HuH-7.5 (cell line): ENCODE measurements at places on chromosomes 12 and 14.

GRCh38 chr14:75366963-75367362, 60.9 kb upstream of the JDP2 start:
- no peak for DNase-seq

- DNase-seq, result no peak
Measured at GRCh38 chr12:9951026-9951675, 19.0 kb upstream of the CLEC2A start.

DNA sequence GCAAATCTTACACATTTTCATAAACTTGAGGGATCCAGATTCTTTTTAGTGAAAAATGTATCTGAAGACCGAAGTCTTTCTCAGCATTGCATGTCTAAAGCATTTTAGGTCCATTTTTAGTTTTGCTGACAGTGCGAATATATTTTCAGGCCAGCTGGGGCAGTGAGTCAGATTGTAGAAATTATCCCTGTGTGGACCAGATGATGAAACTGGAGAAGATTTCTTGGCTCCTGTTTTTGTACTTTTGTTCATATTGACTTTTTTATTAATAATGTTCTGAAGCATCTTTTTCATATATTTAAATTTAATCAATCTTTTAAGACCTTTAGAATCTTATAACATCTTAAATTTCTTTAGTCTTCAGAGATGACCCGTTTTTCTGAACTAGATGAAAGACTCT, 173.1 kb downstream of the FLRT2 start:
- no peak for DNase-seq

DNA sequence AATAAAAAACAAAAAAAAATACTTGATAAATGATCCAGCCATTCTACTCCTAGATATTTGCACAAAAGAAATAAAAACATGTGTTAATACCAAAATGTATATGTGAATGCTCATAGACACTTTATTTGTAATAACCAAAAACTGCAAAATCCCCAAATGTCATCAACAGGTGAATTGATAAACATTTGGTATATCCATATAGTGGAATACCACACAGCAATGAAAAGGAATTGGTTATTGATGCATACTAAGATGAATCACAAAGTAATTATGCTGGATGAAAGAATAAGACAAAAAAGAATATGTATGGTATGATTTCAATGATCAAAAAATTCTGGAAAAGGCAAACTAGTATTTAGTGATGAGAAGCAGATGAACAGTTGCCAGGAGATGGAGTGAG, 124.7 kb upstream of the VASH1 start:
- DNase-seq, result no peak

DNA sequence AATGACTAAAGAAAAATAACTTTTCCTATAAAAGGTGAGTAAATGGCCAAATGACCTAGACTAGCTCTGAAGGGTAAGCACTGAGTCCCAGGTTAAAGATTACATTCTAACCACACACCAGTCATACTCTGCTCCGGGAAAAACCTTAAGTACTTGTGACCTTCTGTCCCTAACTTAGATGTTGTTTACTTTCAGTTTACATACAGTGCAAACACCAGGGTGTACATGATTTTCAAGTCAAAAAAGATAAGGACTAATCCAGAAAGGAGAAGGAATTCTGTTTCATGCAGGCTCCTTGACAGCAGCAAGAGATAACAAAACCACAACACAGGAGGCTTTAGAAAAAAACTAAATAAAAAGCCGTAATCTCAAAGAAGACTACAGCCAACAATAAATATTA, 174.2 kb downstream of the PPM1H start:
- DNase-seq, result peak; percentile 47

- peak; percentile 47 for DNase-seq
Measured at GRCh38 chr12:93571365-93571924, 1.0 kb upstream of the SOCS2 start.

DNA sequence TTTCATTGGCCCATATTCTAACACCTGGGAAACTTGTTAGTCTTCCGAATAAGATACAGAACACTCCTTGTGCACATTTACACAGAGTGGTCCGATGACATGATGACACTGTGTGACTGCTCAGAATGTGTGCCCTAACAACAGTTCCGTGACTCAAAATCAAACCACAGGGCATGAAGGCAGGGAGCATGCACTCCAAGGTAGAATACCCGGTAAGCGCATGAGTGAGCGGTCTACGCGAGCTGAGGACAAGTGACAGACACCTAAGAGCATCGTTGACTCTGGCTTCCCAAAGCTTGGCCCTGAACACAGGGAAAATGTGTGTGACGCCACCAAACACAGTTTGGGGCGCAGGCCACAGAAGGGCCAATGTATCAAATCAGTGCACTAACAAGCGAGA, 18.6 kb downstream of the CLIP1 start:
- no peak for DNase-seq

- no peak for DNase-seq
Measured at GRCh38 chr12:69423037-69423905, 46.9 kb upstream of the FRS2 start.

- no peak for DNase-seq
Measured at GRCh38 chr14:39673270-39673711, 241.1 kb upstream of the FBXO33 start.

DNA sequence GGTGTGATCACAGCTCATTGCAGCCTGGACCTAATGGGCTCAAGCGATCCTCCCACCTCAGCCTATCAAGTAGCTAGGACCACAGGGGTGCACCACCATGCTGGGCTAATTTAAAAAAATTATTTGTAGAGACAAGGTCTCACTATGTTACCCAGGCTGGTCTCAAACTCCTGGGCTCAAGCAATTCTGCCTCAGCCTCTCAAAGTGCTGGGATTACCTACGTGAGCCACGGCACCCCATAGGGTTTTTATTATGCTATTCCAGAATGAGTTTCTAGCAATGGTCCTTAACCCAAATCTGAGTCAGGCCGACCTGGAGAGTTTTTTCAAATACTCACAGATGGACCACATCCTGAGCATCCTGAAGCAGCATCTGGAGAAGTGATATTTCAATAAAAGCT, 159.8 kb downstream of the CPNE8 start:
- DNase-seq, result no peak

- DNase-seq, result no peak
Measured at GRCh38 chr12:110930348-110931314, 10.3 kb upstream of the MYL2 start.

- no peak for DNase-seq
Measured at GRCh38 chr14:89427426-89428172, 10.6 kb upstream of the FOXN3 start.

DNA sequence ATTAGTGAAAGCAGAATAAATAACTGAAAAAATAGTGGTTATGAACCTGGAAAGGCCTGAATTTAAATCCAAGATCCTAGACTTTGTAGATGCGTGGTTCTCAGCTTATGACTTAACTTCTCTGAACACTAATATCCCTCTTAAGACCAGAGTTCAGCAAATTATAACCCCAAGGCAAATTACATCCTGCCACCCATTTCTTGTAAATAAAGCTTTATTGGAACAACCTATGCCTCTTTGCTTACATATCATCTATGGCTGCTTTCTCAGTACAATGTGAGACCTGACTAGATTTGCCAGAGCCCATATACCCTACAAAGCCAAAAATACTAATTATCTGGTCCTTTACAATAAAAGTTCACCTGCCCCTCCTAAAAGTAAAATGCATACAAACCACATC, 199.1 kb downstream of the MED13L start:
- no peak for DNase-seq

DNA sequence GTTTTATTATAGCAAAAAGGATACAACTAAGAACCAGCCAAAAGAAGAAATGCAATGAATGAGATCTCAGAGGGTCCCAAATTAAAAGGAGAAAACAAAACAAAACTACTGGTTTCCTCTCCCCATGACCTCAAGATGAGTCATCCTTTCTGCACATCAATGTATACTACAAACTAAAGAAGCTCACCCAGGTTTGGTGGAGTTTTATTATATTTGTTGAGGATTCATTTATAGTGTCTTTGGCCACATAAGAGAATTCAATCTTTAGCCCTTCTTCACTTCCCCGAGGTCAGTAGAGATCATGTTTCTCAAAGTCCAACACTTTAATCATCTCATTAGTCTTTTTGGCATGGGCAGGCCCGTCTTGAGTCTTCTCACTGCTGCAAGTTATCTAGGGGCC, 210.6 kb downstream of the SLC6A15 start:
- no peak for DNase-seq

- no peak for DNase-seq
Measured at GRCh38 chr12:48030173-48030650, 25.9 kb upstream of the COL2A1 start.

DNA sequence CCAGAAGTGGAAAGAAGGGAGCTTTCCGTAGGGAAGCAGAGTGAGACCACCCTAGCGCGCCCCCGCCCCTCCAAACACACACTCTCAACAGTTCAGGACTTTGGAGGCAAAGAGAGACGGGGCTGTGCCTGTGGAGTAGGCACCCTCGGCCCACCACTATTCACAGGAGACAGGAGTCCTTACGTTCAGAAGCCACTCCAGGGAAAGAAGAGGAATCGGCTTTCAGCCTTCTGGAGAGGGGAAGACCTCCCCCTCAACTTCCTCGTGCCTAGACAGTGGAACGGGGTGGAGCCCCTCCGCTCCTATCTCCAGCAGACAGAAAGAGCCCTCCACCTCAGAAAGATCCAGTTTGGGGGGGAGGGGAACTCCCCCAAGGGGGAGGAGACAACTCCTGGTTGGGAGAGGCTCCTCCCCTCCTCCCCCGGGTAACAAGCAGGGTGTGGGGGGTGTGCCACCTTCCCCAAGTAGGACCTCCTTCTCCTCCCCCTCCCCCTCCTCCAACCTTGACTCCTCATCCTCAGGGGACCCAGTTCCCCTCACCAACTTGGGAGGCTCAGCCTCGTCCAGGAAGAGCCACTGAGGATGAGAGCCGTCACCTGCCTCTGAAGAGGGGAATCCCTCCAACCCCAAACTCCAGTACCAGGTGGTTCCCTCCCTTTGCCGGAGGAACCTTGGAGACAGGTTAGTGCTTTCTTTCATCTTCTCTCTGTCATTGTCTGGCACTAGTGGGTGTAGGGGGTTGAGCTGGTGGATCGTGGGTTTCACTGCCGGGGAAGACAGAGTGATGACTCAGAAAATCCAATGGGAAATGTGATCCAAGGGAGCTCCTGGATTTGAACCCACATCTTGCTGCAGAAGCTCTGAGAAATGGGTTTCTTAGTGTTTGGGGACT, 883 bp downstream of the FOXJ2 start:
- peak; percentile 60 for DNase-seq

DNA sequence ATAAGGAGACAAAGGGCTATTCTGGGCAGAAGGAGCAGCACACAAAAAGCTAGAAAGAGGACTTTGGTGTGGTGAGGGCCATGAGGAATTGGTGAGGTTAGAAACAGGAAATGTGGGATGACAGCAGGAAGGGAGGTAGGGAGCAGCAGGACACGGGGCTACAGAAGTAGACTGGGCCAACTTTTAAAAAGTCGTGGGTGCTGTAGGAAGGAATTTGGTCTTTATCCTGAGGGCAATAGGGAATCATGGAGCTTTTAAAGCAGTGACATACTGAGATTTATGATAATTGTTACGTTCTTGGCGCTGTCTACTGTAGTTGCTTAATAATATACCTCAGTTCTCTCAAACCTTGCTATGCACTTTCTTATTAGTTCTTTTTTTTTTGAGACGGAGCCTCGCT, 8.2 kb upstream of the CHURC1 start:
- DNase-seq, result no peak

- no peak for DNase-seq
Measured at GRCh38 chr14:94203473-94204210, 29.5 kb downstream of the PPP4R4 start.
